ENCODE measurements at places on chromosomes 5 and 9.

GRCh38 chr5:67510204-67510603 is 313.6 kb upstream of the CD180 start:
- no peak for DNase-seq

- DNase-seq, result no peak
Measured at GRCh38 chr9:129007766-129008468, 20.2 kb downstream of the SH3GLB2 start.

GRCh38 chr5:83118471-83118870 is 41.1 kb downstream of the XRCC4 start:
- no peak for DNase-seq

DNA sequence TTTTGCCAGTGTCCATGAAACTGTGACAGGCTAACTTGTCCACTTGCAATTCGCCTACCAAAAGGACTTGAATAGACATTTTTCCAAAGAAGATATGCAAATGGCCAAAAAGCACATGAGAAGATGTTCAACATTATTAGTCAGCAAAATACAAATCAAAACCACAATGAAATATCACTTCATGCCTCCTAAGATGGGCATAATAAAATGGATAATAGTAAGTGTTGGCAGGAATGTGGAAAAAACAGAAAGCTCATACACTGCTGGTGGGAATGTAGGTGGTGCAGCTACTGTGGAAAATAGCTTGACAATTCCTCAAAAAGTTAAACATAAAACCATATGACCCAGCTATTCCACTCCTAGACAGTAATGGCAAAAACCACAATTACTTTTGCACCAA is 7.9 kb downstream of the DTWD2 start:
- DNase-seq, result no peak

DNA sequence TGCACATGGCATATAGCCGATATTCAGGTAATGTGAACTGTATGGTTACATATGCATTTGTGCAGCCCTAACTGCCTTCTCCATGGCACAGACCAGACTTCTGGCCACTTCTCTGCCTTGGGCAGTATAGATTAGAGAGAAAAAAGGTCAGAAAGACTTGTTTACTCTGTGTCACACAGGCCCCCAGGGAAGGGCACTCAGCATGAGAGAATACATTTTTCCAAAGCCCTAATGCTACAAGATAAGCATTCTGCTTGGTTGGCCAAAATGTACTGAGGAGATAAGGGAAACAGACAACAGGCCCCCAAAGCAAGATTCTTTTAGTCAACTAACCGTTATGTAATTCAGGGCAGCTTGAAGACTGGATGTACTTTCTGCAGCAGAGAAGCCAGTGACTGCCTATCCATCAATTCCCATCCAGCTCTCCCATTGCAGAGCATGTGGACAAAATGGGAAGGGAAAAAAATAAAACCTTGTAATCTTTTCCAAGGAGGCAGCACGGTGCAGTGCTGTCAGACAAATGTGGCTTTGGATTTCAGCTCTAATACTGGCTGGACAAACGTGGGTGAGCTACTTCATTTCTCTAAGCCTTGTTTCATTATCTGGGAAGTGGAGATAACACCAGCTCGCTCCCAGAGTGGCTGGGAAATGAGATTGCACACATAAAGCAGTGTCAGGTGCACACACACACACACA is 205.9 kb downstream of the NSG2 start:
- no peak for DNase-seq

GRCh38 chr5:137696481-137696880 is 39.4 kb downstream of the KLHL3 start:
- DNase-seq, result peak; percentile 23

GRCh38 chr5:15106530-15107283 is 235.1 kb upstream of the ANKH start:
- no peak for DNase-seq

GRCh38 chr5:84059672-84060071 is 325.0 kb downstream of the EDIL3 start:
- no peak for DNase-seq

Measured in stimulated activated CD4-positive, alpha-beta T cell treated with anti-CD3 and anti-CD28 coated beads, Interleukin-12 subunit alpha, Interleukin-12 subunit beta, amount 100 ng/mL, for 4 hours (primary cell).